Cerebellar nuclear complex (tissue), 1 donor: ENCODE measurements at places on chromosomes 11 and 22.

- no peak for DNase-seq
Measured at GRCh38 chr22:50112151-50113118, 22.6 kb downstream of the MOV10L1 start.

- no peak for DNase-seq
Measured at GRCh38 chr11:93248602-93249001, 50.8 kb upstream of the SLC36A4 start.

GRCh38 chr22:41845380-41846267 lies 12.7 kb downstream of the SREBF2 start:
- DNase-seq: no peak

DNA sequence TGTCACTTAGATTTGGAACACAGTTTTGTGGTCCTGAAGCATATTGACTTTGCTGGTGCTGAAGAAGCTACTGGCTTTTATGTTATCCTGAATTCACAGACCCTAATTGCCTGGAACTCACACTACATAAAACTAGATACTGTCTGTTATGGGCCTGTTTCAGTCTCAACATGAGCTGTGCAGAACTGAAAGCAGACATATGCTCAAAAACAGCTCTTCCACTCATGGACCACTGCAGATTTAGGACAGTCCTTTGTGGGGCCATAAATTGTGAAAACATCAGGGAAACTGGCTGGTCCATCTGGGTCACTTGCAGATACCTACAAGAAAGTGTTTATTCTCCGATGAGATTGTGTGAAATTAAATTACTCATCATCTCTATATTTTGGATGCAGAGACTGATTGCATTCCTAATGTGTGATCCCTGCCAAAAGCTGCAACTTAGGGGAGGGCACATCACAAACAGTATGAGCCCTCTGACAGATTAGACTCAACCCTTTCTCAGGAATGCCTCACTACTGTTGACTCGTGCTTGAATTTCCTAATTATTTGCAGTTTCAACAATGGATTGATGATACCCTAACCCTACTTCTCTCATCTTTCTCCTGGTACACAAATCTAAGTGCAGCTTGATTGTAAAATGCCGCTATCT lies 10.2 kb upstream of the CLNS1A start:
- no peak for DNase-seq

DNA sequence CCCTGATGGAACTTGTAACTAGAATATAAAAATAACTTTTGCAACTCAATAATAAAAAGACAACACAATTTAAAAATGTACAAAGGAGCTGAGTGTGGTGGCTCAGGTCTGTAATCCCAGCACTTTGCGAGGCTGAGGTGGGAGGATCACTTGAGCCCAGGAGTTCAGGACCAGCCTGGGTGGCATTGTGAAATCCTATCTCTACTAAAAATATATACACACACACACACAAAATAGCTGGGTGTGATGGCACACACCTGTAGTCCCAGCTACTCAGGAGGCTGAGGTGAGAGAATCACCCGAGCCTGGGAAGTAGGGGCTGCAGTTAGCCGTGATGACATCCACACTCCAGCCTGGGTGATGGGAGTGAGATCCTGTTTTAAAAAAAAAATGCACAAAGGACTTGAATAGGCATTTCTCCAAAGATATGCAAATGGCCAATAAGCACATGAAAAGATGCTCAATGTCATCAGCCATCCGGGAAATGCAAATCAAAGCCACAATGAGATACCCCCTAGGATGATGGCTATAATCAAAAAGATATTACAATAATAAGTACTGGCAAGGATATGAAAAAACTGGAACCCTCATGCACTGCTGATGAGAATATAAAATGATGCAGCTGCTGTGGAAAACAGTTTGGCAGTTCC lies 59.8 kb upstream of the SEPTIN5 start:
- DNase-seq: no peak

DNA sequence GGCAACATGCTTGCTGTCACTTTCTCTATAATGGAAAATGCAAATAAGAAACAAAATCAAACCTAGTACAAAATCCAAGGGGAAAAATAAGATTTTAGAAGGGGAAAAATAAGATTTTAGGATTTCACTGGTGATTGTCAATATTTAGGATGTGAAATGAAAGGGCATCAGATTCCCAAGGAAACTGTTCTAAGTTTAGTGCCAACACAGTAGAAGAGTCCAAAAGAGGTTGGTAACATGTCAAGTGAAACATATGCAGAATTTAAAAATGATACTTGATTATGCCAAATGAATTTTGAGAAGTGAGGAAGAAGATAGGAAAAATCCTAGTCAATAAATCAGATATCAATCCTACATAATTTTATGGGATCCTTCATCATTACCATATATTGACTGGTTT lies 45.7 kb upstream of the ARL14EP start:
- DNase-seq: no peak

DNA sequence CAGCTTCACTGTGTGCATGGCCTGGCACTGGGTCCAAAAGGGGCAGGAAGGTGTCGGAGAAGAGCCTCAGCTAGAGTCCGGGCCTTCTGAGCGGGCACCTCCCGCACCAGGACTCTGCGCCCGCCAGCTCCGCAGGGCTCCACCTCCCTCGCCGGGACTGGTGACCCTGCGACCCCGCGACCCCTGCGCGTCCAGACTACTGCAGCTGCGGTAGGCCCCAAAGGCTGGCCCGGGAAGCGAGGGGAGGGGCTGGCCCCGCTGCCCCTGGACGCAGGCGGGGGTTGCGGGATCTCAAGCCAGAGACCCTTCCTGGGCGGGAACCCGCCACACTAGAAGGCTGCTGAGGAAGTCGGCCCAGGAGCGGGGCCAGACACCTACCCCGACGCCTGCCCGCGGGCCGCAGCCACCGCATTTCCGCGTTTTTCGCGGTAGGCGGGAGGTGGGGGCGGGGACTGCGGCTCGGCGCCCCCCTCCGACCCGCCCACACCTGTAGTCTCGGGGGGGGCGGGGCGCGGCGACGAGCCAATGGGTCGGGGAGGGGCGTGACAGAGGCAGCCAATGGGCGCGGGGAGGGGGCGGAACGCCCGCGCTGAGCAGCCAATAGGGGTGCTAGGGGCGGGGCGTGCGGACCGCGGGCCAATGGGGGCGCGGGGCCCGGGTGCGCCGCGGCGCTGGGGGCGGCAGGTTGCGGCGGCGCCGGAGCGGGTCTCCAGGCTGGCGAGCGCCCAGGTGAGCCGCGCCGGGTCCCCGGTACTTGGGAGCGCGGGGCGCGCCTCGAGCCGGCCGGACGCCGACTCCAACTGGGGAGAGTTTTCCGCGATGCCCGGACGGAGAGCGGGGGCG lies at the start of the genes LMNTD2 and RASSF7:
Gene LMNTD2, minus strand, starts transcription at position 434 of the 843 bp plus-strand sequence. Its CDS starts 22 bp downstream, at position 412.
Gene RASSF7, plus strand, starts transcription at position 666 of the 843 bp plus-strand sequence. CDS start 799 bp downstream, outside the sequence.
- peak; percentile 58 for DNase-seq

GRCh38 chr11:44463751-44464150 lies 101.7 kb upstream of the CD82 start:
- no peak for DNase-seq

- peak; percentile 32 for DNase-seq
Measured at GRCh38 chr11:47641600-47642098, 710 bp downstream of the MTCH2 start.
